ENCODE measurements at places on chromosomes 1 and 21.

DNA sequence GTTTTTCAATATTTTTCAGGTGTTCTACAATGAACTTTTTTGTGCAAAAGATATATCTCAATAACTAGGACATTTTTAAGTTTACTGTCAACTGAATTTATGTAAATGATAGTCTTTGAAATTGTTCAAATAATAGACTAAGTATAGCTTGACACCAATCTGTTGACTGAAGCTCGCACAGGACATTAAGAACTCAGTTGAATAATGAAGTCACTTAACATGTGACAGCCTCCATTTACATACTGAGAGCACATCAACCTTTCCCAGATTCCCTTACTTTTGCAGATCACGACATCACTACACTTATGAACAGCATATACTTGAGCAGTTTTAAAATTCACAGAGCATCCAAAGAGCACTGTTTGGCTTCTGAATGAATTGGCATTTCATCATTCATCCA is 268.2 kb downstream of the LRRC7 start:
- no peak for DNase-seq

GRCh38 chr1:44848456-44849181 is 5.6 kb upstream of the PTCH2 start:
- DNase-seq, result no peak

DNA sequence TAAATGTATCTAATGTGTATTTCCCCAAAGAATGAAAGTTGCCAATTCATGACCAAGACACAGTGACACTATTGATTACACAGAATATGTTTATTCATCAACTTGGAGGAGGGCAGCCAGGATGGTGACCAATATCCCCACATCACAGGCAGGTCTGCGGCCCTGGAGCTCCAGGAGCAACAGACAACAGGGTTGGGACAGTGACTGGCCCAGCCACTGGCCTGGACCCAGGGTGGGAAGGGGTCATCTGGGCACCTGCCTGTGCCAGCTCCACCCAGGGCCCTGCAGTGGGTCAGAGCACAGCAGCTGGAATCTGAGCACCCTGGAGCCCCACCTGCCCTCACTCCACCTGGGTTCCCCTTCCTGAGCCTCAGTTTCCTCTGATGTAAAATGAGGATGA is 466.1 kb downstream of the MATN1 start:
- no peak for DNase-seq

GRCh38 chr1:161987872-161988271 is 35.8 kb downstream of the OLFML2B start:
- no peak for DNase-seq

- DNase-seq, result no peak
These were observed 10.9 kb upstream of the BARHL2 start for GRCh38 chr1:90727917-90728501.

GRCh38 chr1:153506831-153507413 is 28.9 kb downstream of the S100A6 start:
- DNase-seq, result peak; percentile 69

DNA sequence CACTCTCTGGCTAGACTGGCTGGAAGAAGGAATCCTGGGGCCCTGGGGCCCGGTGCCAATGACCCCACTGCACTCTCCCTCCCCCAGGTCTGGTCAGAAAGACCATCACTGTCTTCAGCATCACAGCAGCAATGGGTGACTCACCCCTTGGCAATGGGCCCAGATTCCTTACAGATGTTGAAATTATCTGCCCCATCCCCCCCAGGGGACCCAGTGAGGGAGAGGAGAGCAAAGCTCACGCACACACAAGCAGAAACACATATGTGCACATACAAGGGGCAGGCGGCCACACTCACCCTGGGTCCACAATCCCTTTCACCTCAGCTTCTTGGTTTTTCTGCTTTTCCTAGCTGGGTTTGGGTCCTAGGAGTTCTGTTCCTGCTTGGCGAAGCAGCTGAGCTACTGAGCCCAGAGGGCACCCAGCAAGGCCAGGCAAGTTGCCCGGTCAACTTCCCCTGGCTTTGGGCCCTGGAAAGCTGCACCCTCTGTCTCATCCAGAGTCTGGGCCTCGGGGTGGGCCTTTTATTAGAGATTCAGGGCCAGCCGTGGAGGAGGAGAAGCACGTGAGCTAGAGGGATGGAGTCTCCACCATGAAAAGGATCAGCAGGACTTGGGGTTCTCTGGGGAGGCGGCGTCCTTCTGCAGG is 2.6 kb downstream of the COL16A1 start:
- peak; percentile 79 for DNase-seq

- no peak for DNase-seq
These were observed 68.9 kb downstream of the MRPL37 start for GRCh38 chr1:54268762-54269297.

GRCh38 chr1:160064164-160064563 is 5.8 kb downstream of the KCNJ10 start:
- no peak for DNase-seq

GRCh38 chr1:32494196-32494595 is 29.3 kb downstream of the ZBTB8B start:
- no peak for DNase-seq

DNA sequence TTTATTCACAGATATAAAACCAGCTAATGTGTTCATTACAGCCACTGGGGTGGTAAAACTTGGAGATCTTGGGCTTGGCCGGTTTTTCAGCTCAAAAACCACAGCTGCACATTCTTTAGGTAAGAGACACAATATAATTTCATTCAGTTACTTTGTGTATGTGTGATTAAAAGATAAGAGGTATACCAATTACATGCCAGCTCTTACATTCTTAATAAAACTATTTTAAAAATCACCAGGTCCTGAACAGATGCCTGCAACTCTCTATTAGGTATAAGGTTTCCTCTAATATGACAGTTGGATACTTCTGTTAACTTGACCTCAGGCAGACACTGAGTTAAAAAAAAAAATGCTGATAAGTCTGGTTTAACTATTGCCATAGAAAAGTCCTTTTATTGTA is 122.1 kb downstream of the NEK7 start:
- no peak for DNase-seq

DNA sequence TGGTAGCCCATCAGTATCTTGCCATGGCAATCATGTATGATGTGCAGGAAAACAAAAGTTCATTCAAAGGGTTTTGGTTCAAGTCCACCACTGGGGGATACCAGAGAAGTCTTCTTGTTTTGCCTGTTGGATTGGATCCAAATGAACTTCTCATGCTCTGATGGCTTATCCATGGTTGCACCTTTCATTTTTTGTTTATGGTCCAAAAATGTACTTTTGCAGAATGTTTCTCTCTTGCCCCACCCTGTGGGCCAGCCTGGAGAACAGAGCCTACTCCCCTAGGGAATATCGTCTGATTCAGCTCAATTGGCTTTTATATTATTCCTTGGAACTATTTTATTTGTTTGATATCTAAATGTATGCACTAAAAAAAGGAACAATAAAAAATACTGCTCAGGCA is 20.1 kb upstream of the CLCA1 start:
- no peak for DNase-seq

GRCh38 chr1:28526886-28527285 is 21.0 kb downstream of the RCC1 start:
- peak; percentile 54 for DNase-seq

DNA sequence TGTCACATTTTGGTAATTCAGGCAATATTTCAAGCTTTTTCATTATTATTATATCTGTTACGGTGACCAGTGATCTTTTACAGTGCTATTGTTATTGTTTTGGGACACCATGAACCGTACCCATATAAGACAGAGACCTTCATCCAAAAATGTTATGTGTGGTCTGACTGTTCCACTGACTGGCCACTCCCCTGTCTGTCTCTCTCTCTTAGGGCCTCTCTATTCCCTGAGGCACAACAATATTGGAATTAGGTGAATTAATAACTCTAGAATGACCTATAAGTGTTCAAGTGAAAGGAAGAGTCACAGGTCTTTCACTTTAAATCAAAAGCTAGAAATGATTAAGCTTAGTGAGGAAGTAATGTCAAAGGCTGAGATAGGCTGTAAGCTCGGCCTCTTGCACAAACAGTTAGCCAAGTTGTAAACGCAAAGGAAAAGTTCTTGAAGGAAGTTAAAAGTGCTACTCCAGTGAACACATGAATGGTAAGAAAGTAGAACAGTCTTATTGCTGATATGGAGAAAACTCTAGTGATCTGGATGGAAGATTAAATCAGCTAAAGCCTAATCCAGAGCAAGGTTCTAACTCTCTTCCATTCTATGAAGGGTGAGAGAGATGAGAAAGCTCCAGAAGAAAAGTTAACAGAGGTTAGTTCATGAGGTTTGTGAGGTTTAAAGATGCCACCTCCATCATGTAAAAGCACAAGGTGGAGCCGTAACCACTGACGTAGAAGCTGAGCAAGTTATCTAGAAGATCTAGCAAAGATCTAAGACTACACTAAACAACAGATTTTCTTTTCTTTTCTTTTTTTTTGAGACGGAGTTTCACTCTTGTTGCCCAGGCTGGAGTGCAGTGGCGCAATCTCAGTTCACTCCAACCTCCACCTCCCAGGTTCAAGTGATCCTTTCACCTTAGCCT is 19.7 kb upstream of the DIPK1A start:
- no peak for DNase-seq

DNA sequence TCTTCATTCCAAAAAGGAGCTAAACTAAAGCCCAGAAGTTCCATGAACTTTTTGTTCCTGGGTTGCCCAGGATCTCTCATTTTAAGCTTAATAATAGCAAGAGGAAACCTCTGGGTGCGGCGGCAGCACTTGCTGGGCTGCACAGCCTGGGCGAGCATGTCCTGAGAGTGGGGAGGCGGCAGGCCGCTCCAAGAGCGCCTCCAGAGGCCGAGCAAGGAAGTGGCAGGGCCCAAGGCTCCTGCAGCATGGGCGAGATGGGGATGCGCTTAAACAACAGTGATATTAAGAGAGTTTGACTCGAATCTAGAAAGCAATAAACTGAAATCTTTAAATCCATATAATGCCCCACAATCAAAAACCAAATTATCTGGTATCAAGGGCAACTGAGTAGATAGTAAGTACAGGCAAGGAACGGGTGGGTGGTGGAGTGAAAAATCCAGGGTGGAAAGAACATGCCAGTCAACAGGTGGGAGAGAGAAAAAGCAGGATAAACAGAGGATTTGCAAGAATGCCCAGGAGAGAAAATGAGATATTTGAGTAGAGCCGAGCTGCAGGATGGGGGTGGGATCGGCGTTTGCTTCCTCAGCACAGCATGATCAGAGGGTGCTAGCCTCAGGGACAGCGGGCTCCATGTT is 14.1 kb upstream of the TNR start:
- DNase-seq, result peak; percentile 48

GRCh38 chr1:54347955-54348699 is 58.1 kb downstream of the SSBP3 start:
- no peak for DNase-seq

GRCh38 chr21:22046576-22046975 is 1048.4 kb downstream of the NCAM2 start:
- DNase-seq, result no peak

DNA sequence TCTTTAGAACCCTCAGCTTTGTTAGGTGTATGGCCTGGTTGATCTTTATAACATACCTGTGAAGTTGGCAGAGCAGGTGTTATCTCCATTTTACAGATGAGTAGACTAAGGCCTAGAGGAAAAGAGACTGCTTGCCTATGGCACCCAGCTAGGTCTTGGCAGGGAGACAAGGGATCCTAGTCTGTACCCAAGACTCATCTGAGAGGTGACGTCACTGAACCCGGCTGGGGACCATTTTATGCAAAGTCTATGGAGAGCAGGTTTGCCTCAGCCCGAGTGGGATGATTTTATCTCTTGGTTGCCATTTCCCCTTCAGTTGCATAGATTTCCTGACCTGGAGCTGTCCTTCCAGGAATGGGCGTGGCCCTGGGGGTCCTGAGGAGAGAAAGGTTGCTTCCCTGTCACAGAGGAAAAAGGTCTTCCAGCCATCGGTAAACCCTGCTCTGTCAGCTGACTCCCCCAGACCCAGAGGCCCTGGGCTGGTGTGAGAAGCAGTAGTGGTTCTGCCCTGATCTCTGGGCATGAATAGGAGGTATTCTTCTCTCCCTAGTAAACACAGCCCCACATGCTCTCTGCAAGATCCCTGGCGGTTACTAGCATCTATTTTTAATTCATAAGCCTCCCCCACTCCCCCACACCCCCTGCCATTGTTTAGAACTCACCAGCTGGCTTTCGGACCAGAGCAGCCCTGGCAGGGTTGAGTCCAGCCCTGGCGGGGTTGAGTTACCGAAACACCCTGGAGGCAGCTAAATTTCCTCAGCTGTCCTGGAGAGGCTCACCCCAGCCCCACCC is 19.6 kb downstream of the TMCC2 start:
- no peak for DNase-seq
